ENCODE measurements at places on chromosomes 16 and 17.
A peak's percentile ranks its signal among the peaks of the same experiment; 100 is the strongest.

DNA sequence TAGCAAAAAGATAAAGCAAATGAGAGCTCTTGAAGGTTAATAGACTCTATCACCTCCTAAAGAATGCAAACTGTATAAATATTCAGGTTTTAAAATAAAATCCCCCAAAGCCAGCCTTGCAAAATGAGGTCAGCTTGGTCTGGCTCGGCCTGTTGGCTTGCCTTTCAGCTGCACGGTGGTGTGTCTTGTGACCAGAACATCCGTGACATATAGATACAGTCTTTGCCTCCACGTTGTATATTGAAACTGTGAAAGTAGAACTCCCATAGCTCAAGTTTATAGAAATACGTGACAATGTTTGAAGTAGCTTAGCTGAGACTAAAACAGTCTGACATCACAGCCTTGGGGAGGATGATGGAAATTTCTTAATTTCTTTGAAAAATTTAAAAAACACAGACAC, 236.6 kb upstream of the MYOCD start:
- DNase-seq, result no peak

GRCh38 chr16:49330562-49331201, 42.9 kb upstream of the C16orf78 start:
- DNase-seq, result no peak

DNA sequence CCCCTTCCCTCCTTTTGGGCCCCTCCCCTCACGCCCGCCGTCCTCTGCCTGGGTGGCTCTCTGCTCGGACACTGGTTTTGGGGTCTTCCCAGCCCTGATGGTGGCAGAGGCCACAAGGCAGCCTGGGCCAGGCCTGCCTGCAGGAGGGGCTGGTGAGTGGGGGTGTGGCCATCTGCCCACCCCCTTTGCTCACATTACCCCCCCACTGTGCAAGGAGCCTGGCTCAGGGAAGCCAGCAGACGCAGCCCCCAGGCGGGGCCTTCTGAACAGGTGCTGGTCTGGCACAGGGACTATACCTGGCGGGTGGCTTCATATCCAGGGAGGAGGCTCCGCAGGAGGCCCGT, 10.7 kb upstream of the ZFPM1 start:
- no peak for DNase-seq

GRCh38 chr16:59385959-59386358, 651.8 kb upstream of the GOT2 start:
- DNase-seq, result no peak

DNA sequence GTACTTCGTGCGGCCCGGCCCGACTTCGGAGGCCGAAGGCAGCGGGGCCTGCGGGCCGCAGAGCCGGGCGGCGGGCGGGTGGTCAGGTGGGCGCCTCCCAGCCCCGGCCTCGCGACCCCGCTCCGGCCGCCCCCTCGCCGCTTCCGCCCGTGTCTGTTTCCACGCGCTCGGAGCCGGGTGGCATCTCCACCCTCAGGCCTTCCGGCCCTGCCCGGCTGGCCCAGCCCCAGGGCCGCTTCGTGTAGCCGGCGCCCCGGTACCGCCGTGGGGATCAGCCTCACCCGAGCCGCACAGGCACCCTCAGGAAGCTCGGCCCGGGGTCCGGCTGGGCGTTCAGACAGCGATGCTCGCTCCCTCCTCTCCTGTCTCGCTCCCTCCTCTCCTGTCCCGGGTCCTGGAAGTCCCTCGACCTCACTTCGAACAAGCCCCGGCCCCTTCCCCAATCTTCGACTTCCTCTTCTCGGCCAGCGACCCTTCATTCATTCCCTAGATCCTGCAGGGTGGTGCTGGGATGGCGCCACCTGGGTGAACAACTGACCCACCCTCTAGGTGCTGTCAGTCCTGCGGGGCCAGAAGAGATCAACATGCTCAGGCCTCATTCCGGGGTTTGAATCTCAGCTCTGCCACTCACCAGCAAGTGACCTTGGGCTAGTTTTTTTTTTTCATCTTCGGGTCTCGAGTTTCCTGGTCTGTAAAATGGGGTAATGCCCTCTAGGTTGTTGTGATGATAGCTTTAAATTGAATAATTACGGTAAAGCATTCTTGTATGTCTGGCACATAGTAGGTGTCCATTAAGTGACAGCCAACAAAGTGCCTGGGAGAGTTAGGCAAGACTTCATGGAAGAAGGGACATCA, 610 bp downstream of the VPS4A start:
- no peak for DNase-seq

DNA sequence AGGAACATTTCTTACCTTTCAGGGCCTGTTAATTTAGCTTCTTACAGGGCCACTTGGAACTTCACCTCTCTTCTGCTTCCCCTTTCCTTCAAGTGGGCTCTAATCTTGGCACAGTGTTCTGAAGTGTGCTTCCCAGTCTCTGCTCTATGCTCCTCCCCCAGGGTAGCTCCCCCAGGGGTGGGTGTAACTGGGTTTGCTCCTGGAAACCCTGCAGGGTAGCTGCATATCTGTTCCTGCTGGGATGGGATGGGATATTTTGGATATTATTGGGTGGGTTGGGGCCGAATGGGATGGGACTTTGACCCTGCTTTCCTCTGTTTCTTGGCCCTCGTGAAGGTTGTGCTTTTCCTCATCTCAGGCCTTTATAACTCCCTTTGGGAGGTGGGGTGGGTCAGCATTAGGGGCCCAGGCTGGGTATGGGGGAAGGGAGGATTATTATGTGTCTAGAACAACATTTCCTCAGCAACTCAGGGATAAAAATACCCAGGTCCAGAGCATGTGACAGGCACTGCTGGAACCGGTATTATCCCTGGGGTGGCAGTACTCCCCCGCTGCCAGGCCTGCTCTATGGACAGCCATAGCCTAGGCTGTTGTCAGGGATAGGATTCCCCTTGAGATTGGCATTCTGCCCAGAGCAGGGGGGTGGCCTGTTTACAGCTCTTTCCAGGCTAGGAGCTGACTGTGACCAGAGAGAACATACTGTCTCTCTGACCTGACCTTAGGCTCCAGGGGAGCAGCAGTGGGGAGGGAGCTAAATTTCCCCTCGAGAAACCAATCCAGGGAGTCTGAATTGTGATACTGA, 5.0 kb downstream of the NFE2L1 start:
- DNase-seq, result no peak

DNA sequence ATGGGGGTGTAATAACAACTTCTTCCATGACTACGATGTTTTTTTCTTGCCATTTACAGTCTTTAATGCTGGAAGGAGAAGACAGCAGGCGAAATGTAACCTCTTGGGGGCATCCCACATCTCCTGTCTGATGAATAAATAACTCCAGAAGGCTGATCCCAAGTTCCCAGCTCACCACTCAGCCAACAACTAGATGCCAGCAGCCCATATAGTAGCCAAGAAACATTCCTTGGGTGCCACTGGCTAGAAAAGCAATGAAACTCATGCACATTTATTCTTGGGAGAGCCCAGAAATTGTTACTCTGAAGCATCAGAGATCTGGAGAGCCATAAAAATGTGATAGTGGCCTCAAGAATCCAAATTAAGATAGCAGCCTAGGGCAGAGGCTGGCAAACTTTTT, 22.7 kb upstream of the TMEM101 start:
- DNase-seq, result no peak

- no peak for DNase-seq
Observed at GRCh38 chr16:10652730-10653590, 41.8 kb downstream of the TEKT5 start.

- no peak for DNase-seq
Observed at GRCh38 chr16:48622456-48623303, 12.7 kb upstream of the N4BP1 start.

DNA sequence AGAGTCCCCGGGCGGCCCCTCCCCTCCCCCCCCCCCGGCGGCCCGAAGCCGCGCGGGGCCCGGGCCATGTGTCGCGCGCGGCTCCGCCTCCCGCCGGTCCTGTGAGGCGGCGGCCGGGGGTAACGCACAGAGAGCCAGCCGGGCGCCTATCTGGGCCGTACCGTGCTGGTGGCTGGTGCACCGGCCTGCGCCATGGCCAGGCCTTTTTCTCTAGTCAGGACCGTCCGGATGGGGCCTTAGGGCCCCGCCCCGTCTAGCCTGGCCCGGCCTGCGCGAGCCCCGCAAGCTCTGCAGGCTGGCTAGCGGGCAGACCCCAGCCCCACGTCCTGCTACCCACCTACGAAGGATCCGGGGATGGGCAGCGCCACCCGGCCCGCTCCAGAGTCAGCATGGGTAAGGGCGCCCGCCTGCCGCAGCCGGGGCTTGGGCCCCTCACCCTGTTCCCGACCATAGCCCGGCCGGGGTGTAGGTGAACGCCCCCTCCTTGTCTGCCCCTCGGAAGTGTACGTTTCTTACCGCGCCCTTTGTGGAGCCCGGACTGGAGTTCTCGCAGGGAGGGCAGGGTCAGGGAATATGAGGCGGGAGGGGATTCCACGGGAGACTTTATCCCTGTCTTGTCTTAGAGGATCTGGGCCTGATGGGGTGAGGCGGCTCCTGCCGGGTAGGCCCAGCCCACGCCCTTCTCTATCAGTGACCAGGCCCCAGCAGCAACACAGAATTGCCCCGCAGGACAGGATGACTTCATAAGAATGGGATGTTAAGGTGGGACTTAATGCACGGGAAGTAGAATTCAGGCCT, at the start of gene CENPT:
Gene CENPT, minus strand, starts transcription at position 630 of the 798 bp plus-strand sequence. CDS start 13,834 bp downstream, outside the sequence.
- DNase-seq, result no peak

GRCh38 chr16:76913046-76913445, 277.9 kb upstream of the MON1B start:
- DNase-seq, result no peak

DNA sequence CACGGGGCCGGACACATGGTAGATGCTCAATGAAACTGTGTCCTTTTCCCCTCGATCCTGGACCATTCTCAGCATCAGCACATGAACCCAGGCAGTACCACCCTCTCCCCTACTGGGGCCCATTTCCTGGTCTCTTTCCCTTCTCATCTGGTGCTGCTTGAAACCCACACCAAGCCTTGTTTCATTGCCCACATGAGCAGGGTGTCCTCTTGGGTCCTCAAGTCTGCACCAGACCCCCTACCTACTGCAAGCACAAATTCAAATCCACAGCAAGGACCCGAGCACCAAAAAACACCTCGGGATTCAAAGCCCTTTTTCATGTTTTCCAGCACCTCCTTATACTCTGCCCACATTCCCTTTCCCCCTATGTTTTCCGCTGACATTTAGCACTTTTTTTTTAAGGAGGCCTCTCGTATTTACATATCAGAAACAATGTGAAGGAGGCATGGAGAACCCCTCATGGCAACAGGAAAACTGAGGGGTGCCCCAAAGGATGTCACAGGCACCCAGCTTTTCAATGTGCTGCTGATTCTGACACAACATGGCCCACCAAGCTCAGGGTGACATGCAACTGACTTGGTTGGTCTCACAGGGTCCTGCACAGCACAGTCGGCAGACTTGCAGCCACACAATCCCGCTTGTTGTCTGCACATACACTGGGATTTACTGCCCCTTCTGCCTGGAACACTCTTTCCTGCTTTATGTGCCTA, 4.6 kb upstream of the CCL1 start:
- DNase-seq, result no peak

DNA sequence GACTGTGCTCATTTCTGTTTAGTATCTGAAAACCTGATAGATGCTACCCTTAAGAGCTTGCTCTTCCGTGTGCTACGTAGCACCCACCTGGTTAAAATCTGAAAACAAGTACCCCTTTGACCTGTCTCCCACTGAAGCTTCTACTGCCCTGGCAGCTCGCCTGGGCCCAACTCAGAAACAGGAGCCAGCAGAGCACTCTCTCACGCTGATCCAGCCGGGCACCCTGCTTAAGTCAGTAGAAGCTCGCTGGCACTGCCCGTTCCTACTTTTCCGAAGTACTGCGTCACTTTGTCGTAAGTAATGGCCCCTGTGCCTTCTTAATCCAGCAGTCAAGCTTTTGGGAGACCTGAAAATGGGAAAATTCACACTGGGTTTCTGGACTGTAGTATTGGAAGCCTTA, 18.9 kb downstream of the NTAN1 start:
- DNase-seq, result no peak

DNA sequence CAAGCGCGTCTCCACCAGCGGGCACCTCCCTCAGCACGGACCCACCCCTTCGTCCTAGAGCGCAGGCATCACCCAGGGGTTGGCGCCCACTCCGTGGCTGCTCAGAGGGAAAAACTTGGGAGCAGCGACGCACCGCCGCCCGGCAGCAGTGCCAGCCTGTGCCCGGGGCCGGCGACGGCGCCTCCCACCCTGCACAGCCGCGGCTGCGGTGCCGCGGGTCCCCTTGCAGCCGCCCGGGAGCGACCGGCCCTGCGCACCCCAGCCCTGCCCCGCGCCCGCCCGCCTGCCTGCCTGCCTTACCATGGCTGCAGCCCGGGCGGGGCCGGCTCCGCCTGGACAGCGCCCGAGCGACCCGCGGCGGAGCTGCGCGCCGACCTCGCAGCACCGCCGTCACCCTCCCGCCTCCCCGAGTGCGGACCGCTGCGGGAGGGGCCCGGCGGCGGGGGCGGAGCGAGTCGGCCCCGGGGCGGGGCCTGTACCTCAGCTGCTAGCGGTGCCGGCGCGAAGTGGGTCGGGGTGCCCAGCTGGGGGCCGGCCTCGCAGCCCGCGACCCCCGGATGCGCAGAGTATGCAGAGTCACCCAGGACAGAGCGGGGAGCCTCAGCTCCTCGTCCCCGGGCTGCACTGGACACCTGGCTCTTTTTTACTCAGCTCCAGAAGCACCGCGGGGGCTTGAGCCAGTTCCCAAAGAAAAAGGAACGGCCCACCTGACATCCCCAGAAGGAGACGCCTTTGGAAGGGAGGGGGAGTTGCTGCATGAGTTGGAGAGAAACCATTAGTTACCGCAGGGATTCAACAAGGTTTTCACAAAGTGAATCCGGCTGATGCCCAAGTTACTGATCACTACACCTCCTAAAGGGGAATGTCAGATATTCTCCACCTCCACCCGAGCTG, 17.5 kb upstream of the MTMR4 start:
- DNase-seq, result peak; percentile 7

DNA sequence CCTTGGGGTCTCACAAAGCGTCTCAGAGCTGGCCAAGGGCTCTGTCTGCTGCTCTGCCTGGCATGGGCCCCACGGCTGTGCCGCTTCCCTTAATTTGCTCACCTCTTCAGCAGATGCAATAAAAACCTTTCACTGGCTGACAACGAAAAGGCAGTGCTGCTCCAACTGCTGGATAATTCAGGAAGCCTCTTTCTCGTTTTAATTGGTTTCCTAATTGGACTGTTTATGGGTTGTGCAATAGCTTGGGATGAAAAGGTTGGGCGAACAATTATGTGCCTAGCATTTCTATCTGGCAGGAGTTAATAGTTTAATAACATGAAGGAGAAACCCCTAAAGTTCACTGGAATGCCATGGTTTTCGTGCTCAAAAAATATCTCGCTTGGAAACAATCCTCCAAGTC, 234.1 kb upstream of the IRX5 start:
- DNase-seq, result no peak

- no peak for DNase-seq
Observed at GRCh38 chr16:30481381-30481780, 8.8 kb downstream of the ITGAL start.

- no peak for DNase-seq
Observed at GRCh38 chr16:68074850-68075555, 10.2 kb upstream of the NFATC3 start.

DNA sequence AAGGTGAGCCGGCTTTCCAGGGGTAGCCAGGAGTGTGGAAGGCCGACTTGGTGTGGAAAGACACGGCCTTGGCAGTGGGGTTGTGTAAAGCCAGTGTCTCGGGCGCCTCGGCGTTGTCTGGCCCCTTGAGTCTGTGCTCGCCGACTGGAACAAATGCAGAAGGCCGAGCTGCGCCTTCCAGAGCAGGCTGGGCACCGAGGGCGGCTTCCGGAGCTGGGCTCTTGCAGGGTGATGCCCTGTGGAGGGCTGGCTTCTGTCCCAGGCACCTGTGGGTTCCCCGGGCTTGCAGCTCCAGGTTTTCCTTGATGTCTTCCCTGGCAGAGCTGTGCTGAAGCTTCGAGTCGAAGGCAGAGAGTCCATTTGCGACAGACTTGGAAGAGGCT, 8.0 kb downstream of the ZNF750 start:
- no peak for DNase-seq

Measured in NCI-H1417 treated with DMSO at 0.1 percent for 48 hours (cell line).